Transverse colon (tissue), 4 donors: ENCODE measurements at places on chromosomes 2 and 18. TPM values are rescaled to one million over a fixed set of nuclear protein-coding genes. Genes with fewer than 3 reads are reported as not detected.

The POTEC gene
- not detected for total RNA-seq

GRCh38 chr2:242051463-242051862, 181.9 kb downstream of the RTP5 start:
- no peak overlapping the region for H3K27ac ChIP-seq
- H3K4me3 ChIP-seq, result no peak overlapping the region
- no peaks in the 10 kb centered on the region for H3K36me3 ChIP-seq
- peaks cover 24% of the 10 kb centered on the region for H3K27me3 ChIP-seq

GRCh38 chr2:60152226-60152833, 401.1 kb downstream of the BCL11A start:
- H3K27ac ChIP-seq, result no peak overlapping the region
- DNase-seq, result no peak
- no peaks in the 10 kb centered on the region for H3K27me3 ChIP-seq
- H3K4me3 ChIP-seq, result no peak overlapping the region

GRCh38 chr2:196618661-196619060, 20.9 kb upstream of the CCDC150 start:
- no peaks in the 10 kb centered on the region for H3K36me3 ChIP-seq
- no peak for DNase-seq
- H3K4me3 ChIP-seq, result no peak overlapping the region
- H3K27ac ChIP-seq, result no peak overlapping the region
- no peaks in the 10 kb centered on the region for H3K4me1 ChIP-seq

The CFAP53 gene
- total RNA-seq, result 4.2 TPM

The CXCR4 gene
- total RNA-seq, result 41.1 TPM

DNA sequence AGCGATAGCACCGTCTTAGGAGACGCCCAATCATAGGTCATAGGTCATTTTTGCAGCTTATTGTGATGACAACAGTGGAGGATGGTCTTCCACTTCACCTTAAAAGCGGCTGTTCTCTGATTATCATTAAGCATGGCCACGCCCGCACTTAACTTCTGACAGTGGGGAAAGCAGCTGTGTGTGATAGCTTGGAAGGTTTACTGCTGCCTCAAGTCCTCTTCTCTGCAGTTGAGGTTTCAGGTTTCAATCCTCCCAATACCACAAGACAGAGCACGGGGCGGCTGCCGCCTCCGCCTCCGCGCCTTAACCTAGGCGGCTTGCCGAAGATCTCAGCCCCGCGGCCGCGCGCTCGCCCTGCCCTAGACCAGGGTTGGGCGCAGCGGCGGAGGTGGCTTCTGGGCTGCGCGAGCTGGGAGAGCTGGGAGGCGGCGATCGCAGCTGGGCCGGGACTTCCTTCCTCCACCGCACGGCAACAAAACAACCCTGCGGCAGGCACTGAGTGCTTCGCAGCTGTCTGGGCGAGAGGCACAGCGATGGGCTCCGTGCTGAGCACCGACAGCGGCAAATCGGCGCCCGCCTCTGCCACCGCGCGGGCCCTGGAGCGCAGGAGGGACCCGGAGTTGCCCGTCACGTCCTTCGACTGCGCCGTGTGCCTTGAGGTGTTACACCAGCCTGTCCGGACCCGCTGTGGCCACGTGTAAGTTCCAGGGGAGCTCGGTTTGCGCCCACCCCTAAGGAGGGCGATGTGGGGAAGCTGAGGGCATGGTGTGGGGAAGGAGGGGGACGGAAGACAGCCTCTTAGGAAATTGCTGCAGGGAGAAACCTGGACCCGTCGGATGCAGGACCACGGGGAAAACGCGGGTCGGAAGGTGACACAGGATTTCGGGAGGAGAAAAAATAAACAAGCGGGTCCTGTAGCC, at the start of gene RNF125:
TSS of gene RNF125 (plus strand) at position 495 of the 920 bp plus-strand sequence. CDS start at position 534, 39 bp downstream.
- H3K27ac ChIP-seq, result peak within 1 kb of the TSS; percentile 91
- peak; percentile 85 for DNase-seq
- H3K36me3 ChIP-seq, result no peaks in the 10 kb centered on the region
- peak within 1 kb of the TSS; percentile 56 for H3K4me3 ChIP-seq
- peaks cover 16% of the 10 kb centered on the region for H3K4me1 ChIP-seq

The WNT6 gene
- 1.7 TPM for total RNA-seq

DNA sequence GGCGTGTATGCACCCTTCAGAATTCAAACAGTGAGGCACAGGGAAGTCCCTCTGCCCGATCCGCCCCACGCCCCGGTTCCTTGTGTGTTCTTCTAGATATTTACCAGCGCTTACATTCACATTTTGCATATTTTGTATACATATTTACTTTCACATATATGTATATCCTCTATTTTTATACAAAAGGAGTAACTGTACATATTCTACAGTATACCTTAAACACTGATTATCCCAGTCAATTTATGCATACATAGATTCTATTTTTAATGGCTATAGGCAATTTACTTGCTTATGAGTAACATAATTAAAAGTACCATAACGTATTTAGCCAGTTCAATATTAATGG, 307 bp upstream of the DUSP11 start:
- no peaks in the 10 kb centered on the region for H3K27me3 ChIP-seq
- no peaks in the 10 kb centered on the region for H3K36me3 ChIP-seq
- peak overlapping the region; percentile 91 for H3K27ac ChIP-seq
- no peak for DNase-seq

The ALPP gene
- not detected for total RNA-seq
